Bone marrow (tissue), 2 donors: ENCODE measurements at places on chromosomes 12 and 14.

GRCh38 chr14:94690486-94690885, 78.3 kb downstream of the SERPINA3 start:
- DNase-seq = no peak

DNA sequence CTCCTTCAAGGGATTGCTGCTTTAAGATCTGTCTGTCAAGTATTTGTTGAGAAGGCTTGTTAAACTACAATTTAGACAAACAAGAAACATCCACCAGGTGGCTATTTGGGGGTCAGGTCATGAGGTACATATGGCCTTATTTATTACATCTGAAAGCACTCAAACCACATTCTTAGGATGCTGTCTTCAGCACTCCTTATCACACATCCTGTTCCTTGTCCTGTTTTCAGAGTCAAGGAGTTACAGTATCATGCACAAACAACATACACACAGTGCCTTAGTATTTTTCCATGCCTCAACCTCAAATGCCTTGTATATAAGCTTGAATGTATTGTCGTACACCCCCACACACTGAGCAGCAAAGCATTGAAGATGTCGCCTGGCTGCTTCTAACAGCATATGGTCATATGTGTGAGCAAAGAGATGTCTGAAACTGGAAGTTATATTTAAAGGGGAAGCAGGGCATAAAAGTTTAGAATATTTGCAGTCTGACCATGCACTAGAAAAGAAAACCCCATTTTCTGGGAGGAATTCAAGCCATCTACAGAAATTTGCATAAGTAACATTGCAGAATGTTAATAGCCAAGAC, 83.8 kb downstream of the KCNMB4 start:
- no peak for DNase-seq

GRCh38 chr12:120686151-120686689, 729 bp upstream of the MLEC start:
- DNase-seq = peak; percentile 99

GRCh38 chr12:98724384-98725155, 79.5 kb downstream of the APAF1 start:
- no peak for DNase-seq

- DNase-seq = no peak
Observed at GRCh38 chr14:23518709-23519108, 32.9 kb downstream of the ZFHX2 start.

DNA sequence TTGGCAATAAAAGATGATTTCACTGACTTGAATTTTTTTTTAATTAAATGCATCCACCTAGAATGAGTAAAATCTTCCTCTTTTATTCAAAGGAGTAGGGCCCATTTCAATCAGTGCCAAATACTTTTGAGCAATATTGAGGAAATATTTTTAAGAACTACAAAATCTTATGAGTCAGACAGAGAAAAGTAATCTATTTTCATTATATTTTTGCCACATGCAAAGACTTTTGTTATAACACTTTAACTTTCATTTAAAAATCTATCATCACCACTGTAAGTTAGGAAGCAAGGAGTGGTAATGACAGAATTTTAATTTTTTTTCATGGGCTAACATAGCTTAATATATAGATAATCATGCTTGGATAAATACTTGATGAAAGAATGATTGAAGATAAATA, 345.2 kb upstream of the KITLG start:
- no peak for DNase-seq

GRCh38 chr12:85621041-85621440, 215.2 kb downstream of the RASSF9 start:
- DNase-seq = no peak

GRCh38 chr14:61475316-61475715, 153.9 kb downstream of the PRKCH start:
- peak; percentile 25 for DNase-seq

GRCh38 chr14:76775695-76776427, 14.6 kb downstream of the VASH1 start:
- DNase-seq = no peak

GRCh38 chr14:53880761-53881160, 75.9 kb downstream of the BMP4 start:
- DNase-seq = no peak

- DNase-seq = no peak
Observed at GRCh38 chr12:75660107-75660530, 148.7 kb upstream of the KRR1 start.

DNA sequence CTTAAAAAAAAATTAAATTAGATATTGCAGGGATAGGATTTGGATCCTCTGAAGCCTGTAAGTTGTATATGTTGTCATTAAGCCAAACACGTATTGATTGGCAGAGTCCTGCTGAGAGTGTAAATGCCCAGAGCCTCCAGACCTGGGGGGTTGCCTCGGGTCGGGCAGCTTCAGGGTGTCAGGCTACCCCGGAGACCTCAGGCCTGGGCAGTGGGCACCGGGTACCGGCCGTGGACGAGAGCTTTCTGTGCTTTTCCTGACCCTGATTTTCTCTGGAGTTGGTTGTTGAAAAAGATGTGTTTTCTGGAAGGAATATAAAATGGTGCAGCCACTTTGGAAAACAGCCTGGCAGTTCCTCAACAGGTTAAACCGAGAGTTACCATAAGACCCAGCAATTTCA, 96.1 kb downstream of the DNAH10 start:
- DNase-seq = no peak

- DNase-seq = no peak
Observed at GRCh38 chr12:117126335-117126734, 27.1 kb upstream of the TESC start.

GRCh38 chr14:101072945-101073597, 169.5 kb upstream of the RTL1 start:
- DNase-seq = no peak

DNA sequence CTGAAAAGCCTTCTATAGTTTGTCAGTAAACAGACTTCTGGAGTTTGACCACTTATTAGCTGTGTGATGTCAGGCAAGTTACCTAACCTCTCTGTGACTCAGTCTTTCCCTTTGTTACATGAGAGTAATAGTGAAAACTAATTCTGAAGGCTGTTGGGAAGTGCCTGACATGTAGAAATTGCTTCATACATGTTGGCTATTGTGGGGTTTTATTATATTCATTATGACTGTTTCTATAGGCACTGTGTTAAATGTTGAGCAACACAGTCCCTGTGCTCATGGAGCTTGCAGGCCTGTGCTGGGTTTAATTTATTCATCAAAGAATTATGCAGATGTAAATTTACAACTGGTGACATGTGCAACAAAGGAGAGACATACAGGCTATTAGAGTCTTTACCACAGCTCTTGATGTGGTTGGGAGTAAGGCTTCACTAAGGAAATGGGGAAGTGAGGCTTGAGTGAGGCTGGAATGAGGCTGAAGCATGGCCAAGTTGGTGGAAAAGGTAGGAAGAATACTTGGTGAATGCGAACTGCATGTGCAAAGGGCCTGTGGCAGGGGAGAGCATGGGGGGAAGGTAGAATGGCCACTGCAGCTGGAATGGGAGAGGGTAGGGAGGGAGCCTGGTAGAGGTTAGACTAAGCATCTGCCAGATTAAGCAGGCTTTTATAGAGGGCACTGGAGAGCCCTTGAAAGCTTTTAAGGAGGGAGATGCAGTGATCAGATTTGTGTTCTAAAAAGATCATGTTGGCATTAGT, 236.4 kb upstream of the CRY1 start:
- DNase-seq = no peak

GRCh38 chr12:91178139-91178561, 4.5 kb downstream of the DCN start:
- DNase-seq = no peak

DNA sequence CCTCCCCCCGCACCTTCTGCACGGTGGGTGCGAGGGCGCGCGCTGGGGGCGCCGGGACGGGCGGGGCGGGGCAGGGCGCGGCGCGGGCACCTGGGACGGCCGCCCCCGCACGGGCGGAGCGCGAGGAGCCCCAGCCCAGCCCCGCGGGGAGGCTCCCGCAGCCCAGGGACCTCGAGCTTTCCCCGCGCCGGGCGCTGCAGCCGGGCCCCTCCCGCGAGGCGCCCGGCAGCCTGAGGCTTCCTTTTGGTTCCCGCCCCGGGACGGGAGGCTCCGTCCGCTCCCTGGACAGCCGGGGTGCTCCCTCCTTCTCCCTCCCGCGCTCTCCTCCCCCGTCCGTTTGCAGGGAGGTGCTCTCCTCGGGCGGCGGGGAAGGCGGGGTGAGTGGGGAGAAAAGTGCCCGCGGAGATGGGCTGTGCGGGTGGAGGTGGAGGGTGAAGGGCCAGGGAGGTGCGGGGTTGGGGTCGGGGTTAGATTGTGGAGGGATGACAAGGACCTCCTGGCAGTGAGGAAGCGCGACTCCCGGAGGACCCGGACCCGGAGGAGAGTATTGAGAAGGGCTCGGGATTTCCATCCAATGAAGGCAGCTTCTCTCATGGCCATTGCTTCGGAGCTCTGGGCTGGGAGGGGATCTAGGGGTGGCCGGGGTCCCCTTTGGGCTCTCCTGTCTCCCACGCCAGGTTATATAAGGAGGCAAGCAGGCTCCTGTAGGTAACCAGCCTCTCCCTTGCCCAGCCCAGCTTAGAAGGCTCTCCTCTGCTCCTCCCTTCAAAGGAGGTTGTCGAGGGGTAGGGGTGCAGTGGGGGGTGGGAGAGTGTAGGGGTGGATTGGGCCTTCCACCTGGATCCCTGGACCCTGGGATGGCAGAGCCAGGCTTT, 645 bp downstream of the JDP2 start:
- peak; percentile 17 for DNase-seq

DNA sequence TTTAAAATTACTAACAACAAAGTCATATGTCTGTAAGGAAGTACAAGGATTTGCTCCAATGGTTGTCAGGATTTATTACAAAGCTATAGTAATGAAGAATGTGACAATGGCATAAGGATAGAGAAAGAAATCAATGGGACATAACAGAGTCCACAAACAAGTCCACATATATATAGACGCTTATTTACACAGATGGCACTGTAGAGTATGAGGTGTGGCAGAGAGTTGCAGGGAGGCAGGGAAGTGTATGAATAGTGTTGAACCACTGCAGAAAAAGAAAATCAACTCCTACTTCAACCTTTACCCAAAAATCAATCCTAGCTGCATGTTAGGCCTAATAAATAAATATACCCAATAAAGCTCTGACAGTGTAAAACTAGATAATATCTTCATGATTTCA, 21.3 kb downstream of the SOS2 start:
- DNase-seq = no peak

- no peak for DNase-seq
Observed at GRCh38 chr12:913919-914698, 35.4 kb downstream of the RAD52 start.

- DNase-seq = no peak
Observed at GRCh38 chr14:97177635-97178034, 380.5 kb downstream of the VRK1 start.

- no peak for DNase-seq
Observed at GRCh38 chr14:101025131-101025530, 121.6 kb upstream of the RTL1 start.

GRCh38 chr14:89773644-89774316, 180.8 kb downstream of the EFCAB11 start:
- peak; percentile 72 for DNase-seq
